ENCODE measurements at places on chromosomes 12 and 14.

- no peak for DNase-seq
Measured at GRCh38 chr12:41437563-41437962, 249.4 kb downstream of the PDZRN4 start.

- peak; percentile 14 for DNase-seq
Measured at GRCh38 chr12:3242199-3242863, 165.2 kb downstream of the TSPAN9 start.

DNA sequence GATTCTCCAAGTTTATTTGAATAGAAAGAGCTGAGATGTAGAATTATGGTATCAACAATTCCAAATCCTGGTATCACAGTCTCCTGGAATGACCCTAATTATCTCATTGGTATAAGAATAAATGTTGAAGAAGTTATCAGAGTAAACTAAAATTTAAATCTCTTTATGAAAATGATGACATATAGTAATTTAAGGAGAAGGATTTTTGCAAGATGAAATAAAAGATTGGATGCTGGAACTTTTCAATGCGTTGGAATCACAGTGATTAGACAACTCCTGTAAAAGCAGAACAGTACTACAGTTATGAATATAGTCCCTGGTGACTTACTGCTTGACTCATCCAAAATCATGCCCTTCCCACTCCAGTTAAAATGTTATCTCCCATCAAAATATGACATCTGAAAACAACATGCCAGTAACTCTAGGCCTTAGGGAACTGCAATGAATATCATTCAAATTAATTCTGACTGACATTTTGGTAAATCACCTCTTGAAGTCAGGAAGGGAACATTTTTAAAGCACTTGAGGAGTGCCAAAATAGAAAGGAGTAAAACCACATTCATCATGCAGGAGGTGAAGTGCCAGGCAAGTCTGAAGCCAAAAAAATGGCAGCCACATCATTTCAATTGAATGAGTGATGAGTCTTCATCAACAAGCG lies 197.8 kb upstream of the PRKD1 start:
- no peak for DNase-seq

DNA sequence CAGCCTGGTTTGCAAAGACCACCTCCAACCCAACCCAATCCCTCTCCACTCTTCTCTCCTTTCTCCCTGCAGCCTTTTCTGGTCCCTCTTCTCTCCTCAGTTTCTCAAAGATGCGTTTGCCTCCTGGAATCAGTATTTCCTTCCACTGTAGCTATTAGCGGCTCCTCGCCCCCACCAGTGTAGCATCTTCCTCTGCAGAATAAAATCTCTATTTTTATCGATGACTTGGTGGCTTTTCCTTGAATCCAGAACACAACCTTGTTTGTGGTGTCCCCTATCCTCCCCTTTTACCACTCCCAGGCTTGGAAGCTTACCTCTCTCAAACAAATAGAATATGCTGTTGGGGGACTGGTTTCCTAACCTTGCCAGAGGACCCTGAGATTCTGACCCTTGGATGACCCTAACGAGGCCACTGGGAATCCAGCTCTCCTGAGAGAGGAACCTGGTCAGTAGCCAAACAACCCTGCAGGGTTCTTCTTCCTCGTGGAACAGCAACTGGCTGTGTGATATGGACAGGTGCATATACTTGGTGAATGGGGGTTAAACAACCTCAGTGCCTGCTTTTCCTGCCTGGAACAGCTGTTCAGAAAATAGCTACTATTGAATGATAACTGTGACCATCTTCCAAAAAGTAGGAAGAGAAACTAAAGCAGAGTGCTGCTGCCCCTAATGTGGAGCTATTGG lies 4.4 kb downstream of the WNT1 start:
- DNase-seq, result no peak

DNA sequence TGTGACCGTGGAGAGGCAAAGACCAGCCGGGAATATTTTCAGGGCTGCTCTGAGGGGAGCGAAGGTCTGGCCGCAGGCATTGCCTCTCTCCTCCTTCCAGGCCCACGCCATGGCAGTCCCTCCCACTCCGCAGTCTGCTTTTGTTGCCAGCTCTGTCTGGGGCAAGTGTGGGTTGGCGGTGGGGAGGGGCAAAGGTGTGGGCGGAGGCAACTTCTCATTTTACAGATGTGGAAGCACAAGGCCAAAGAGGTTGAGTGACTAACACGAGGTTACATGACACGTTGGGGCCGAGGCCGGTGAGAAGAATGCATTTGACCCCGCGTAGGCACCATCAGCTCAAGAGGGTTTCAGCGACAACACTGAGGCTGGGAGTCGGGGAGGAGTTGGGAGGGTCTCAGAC lies 6.1 kb upstream of the FAIM2 start:
- DNase-seq, result peak; percentile 92

DNA sequence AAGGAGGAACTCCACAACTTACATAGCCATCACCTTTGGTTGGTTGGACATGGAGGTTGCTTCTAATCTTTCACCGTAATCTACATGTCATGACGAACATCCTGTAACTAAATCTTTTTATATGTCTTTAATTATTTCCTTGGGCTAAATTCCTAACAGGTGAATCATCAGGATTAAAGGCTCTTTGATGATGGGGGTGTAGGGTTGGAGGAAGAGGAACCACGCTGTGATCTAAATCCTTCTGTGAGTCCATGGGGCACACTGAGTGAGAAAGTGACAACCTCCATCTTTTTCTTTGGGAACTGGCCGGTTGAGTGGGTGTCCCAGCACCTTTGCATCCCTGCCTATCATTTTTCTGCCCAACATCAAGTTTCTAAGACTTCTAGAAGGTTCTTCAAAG lies 31.1 kb upstream of the MAP1LC3B2 start:
- peak; percentile 83 for DNase-seq

DNA sequence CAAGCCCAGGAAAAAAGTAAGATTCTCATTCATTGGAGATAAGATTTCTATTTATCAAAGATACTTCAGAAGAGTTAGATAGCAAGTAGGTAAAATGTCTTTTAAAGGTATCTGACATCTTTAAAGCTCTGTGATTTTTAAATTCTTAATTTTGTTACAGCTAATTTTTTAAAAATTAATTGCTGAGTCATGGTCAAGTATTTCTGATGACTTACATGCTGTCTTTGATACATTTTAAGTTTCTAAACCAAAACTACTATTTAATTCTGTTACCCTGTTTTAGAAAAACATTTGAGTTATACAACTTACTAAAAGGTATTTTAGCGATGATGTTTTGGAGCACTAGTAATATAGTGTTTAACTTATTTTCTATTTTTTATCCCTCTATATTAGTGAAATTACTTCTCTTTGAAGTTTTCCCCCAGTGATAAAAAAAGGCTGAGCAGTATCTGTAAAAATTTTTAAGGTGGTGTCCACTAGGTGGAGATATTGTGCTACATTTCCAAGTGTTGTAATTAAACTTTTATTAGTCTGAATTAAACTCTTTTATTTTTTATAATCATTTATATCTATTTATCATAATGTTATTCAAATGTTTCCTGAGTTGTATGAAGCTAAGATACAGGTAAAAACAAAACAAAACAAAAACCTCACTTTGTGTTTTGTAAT lies 11.5 kb downstream of the ALG10 start:
- DNase-seq, result peak; percentile 39

DNA sequence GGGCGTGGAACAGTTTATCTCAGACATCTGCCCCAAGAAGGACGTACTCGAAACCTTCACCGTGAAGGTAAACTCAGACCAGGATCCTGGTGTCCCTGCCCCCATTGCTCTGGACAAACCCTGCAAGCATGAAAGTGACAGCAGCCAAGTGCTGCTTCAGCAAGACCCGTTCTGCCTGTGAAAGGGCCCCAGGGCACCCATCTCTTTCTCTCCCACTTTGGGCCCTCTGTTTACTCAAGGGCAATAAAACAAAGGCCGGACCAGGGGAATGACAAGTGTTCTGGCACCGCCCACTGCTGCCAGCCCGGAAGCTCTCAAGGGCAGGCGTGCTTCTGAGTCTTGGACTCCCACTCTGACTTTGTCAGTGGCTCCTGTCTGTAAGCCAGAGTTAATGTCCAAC lies 35.3 kb downstream of the CD9 start:
- DNase-seq, result no peak
